ENCODE measurements at places on chromosomes 2 and 18.

DNA sequence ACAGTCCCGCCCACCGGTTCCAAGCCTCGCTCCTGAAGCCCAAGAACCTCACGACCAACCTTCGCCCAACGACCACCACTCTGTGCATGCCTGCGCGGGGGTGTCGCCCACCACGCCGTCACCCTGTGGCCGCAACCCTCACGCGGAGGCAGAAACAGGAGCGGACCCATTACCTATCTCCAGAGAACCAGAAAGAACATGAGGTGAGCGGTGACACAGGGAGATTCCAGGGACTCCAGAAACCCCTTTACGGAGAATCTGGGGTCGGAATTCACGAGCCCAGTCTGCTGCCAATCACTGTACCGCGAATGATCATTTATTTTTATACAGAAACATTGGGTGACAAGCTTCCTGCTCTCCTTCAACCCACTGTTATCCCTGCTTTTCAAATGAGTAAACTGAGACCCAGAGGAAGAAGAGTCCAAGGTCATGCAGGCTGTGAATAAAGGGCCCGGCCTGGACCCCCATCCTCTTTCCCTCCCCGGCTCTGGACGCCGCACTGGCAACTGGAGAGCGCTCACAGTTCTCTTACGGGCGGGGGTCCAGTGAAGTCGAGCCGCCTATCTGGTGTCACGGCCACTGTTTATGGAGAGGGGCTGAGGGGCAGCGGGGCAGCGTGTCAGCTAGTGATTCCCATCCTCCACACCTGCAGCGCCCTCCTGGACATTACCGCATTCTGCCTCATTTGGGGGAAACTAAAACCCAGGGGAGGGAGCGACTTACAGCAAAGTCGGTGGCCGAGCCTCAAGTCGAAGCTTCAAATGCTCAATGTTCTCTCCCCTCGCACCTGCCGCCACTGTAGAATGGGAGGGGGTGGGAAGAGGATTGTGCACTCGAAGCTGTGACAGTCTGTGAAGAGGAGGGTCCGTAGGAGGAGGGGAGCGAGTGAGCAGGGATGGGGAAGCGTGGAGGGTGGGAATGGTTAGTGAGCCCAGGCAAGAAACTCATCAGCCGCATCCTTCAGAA lies 723 bp upstream of the SLC30A3 start:
- DNase-seq: no peak

GRCh38 chr2:209125291-209125690 lies 298.6 kb upstream of the MAP2 start:
- no peak for DNase-seq

DNA sequence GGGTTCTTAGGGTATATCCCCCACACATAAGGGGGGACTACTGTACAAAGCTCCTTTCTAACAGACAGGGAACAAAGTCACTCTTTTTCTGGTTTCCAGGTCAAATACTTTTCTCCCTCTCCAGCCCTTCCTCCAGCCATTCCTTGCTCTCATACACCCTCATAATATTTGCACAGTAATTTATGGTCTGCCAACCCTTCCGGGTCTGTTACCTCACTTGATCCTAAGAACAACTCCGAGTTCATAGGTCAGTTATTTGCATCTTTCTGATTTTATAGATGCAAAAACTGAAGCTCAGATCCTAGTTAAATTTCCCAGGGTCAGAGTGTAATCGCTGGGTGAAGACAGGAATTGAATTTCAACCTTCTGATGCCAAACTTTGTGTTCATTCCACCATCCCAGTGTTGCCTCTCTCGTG lies 14.8 kb upstream of the MATN3 start:
- no peak for DNase-seq

GRCh38 chr2:230849633-230850357 lies 14.9 kb upstream of the ITM2C start:
- peak; percentile 64 for DNase-seq

GRCh38 chr2:127454595-127455565 lies 36.7 kb downstream of the PROC start:
- no peak for DNase-seq

DNA sequence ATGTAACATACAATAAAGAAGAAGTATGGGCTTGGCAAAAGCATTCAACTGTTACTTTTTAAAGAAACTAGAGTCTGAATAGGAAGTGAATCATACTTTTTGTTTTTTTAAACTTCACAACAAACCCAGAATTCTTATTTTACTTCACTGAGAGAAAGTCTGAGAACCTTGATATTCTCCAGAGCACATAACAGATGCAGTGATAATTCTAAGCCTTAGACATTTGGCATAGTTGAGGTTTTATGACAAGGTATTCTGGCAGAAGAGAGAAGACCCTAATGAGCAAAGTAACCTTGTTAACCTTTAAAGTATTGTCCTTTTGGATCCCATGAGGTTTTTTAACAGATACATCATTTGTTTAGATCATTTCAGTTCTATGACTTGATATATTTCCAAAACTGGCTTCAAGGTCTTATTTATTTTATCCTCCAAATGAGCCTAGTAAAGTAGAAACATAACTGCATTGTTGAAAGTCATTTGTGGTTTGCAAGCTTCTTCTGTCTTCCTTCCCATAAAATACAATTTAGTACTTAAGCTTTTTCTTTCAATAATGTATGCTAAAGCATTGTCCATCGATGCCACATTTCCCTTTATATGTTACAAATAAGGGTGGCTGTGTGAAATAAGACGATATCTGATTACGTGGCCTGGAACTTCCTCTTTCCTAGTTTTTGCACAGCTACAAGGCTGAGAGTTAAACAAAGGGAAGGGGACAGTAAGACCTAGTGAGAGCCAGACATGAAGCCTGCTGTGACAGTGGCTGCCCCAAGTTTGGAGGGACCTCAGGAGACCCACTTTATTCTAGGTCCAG lies 86.1 kb upstream of the ITPRID2 start:
- DNase-seq: no peak
